ENCODE measurements at places on chromosomes 16 and 17.

DNA sequence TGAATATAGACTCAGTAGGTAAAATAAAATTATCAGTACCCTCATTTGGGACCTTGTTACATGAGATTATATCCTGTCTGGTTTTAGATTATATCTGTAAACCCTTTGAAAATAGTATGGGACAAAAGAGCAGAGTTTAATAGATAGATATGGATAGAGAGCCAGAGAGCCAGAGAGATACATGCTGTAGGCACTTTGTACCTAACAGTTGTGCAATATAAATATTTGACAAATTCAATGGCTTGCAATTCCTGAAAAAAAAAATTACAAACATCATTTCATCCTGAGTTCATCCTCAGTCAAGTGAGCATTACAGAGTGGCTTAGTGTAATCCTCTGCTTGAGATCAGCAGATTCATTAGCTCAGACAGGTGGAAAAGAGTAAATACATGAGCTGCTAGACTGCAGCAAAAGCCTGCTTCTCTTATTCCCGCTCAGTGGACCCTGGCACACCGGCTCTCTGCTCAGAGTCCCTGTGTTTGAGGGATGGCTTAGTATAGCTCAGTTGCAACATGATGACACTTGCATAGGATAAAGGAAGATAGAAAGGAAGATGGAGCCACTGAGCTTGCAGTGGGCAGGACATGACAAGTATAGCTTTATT, 931.6 kb upstream of the GOT2 start:
- no peak for DNase-seq

GRCh38 chr17:8151641-8152111, 528 bp downstream of the PER1 start:
- DNase-seq, result no peak

- peak; percentile 97 for DNase-seq
These were observed at the start of gene TSEN54 for GRCh38 chr17:75516255-75516618. Gene TSEN54, plus strand, starts transcription at chr17:75516528. Its CDS starts 33 bp downstream, at chr17:75516561.

- no peak for DNase-seq
These were observed 2.0 kb downstream of the OVCA2 start for GRCh38 chr17:2043785-2044184.

DNA sequence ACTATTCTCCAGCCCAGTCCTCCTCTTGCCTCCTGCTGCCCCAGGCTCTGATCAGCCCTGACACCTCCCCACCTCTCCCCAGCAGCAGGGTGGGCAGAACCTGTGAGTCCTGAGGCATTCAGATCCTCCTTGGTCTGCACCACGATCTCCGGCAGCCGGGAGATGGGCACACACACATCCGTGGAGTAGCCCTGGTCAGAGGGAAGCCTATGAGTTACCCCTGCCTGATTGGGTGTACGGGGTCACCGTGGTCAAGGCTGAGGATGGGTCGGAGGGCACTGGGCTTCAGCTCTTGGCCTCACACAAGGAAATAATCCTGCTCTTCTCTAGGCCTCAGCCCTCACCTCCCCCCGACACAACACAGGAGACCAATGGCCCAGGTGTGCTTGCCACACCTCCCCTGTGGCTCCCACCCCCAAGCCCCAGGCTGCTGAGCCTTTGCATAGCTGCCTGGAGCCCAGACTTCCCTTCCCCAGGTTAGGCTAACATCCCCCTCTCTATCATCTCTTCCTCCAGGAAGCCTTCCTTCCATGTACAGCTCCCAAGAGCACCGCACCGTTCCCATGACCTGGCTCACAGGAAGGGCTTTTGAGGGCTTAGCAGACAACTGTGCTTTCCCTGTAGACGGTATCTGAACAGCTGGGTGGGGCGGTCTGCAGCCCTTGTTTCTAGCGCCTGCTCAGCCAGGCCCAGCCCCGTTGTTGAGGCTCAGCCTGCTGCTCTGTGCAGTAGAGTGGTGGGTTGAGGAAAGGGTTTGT, 3.7 kb downstream of the LDHD start:
- DNase-seq, result no peak

- DNase-seq, result no peak
These were observed 153.2 kb downstream of the IRF8 start for GRCh38 chr16:86052115-86052670.

GRCh38 chr17:82061047-82061925, 4.3 kb downstream of the DUS1L start:
- DNase-seq, result no peak

GRCh38 chr17:69729944-69730343, 315.4 kb downstream of the MAP2K6 start:
- DNase-seq, result no peak

DNA sequence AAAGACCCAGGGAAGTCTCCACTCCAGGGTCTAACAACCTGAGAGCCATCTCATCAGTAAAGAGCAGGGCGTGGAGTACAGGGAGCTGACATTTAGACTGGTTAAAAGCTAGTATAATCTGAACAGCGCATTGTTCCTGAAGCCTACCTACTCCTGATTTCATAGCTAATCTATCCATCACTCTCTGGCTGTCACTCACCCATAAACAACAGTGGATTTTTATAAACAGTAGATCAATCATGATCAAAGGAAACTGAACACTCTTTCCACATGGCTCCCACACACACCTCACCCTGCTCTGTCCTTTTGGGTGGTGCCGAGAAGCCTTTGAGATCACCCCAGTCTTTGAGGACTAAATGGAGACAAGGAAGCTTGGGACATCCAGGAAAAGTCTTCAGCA, 13.0 kb upstream of the COG1 start:
- no peak for DNase-seq

DNA sequence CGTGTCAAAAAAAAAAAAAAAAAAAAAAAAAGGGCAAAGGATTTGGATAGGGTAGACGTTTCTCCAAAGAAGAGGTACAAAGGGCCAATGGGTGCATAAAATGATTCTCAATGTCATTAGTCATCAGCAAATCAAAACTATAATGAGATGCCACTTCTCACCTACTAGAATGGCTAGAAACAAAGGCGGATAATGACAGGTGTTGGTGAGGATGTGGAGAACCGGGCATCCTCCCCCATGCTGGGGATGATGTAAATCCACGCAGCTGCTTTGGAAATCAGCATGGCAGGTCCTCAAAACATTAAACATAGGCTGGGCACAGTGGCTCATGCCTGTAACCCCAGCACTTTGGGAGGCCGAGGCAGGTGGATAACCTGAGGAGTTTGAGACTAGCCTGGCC, 9.4 kb downstream of the ITGAX start:
- no peak for DNase-seq

DNA sequence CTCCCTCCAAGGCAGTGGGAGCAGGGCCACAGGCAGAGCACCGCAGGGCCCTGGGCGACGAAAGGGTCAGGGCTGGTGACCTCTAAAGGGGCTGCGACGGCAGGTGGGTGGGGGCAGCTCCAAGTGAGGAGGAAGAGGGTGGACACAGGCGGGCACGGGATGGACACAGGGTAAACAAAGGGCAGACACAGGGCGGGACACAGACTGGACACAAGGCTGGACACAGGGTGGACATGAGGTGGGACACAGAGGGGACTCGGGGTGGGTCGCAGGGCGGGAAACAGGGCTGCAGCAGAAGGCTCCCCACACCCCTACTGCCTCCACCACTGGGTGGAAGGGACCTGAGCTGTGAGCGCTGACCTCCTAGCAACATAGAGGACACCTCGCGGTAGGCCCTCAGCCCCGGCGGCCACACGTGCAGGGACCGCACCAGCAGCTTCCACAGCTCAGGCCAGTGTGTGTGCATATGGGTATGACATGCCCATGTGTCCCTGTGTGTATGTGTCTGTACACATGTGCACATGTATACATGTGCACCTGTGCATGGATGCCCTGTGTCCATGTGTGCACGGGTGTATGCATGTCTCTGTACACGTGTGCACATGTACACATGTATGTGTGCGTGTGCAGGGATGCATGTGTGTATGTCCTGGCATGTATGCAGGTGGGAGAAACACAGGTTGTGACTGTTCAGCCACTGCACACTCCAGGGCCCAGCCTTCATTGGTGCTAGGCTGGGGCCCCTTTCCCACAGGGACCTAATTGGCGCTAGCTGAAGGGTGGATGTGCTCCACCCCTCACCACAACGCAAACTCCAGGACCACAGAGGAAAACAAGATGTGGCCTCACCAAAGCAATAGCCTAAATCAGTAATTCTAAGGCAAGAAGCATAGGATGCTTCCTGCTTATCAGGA, 7.6 kb downstream of the LMF1 start:
- DNase-seq, result no peak

GRCh38 chr17:66268247-66268927, 34.0 kb upstream of the PRKCA start:
- DNase-seq, result no peak

DNA sequence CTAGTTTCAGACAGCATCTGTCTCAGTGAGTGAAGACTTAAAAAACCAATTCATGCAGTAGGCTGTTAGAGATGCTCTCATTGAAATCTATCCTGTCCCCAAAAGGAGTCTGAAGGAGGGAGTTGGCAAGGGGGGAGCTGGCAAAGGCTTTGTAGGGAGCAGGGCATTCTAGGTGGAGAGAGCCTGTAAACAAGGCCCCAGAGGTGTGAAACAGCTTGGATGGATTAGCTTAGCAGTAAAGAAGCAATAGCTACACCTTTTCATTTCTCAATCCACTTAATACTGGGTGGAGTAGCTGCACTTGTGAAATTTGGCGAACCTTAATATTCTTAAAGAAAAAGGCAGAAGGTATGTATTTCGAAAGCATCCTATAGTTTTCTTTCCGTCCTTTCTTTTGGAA, 61.8 kb downstream of the KSR1 start:
- DNase-seq, result no peak

DNA sequence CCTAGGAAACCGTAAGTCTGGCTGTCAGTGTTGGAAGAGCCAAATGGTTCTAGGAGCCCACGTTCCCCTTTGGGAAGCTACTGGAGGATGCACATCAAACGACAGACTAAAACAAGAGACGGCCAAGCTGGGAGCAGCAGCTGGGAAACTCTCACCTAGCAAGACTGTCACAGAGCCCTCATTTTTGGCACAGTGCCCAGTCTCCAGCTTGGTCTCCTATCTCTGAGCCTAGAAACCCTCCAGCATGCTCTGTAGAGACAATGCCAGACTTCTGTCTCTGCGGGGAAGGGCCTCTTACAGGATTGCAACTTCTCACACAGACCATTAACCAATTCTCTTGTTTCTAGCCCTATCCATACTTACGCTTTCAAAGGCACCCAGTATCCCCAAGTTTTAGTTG, 23.5 kb downstream of the GTF3C1 start:
- no peak for DNase-seq

DNA sequence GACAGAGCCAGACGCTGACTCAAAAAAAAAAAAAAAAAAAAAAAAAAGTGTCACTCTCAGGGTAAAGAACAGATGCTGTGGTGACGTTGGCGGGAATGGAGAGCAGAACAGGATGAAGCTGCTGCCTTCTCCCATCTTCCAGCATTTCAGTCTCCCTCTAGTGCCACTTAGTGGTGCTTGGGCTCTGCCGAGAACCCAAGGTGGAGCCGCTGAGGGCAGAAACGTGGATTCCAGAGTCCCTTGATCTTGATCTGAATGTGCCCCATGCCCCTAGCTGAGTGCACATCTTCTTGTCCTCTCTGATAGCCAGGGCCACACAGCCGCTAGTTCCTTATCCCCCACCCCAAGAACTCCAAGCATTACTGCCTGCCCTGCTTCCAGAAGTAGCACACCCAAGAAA, 43.2 kb upstream of the FA2H start:
- no peak for DNase-seq

GRCh38 chr16:89039756-89040155, 53.9 kb upstream of the ACSF3 start:
- no peak for DNase-seq

DNA sequence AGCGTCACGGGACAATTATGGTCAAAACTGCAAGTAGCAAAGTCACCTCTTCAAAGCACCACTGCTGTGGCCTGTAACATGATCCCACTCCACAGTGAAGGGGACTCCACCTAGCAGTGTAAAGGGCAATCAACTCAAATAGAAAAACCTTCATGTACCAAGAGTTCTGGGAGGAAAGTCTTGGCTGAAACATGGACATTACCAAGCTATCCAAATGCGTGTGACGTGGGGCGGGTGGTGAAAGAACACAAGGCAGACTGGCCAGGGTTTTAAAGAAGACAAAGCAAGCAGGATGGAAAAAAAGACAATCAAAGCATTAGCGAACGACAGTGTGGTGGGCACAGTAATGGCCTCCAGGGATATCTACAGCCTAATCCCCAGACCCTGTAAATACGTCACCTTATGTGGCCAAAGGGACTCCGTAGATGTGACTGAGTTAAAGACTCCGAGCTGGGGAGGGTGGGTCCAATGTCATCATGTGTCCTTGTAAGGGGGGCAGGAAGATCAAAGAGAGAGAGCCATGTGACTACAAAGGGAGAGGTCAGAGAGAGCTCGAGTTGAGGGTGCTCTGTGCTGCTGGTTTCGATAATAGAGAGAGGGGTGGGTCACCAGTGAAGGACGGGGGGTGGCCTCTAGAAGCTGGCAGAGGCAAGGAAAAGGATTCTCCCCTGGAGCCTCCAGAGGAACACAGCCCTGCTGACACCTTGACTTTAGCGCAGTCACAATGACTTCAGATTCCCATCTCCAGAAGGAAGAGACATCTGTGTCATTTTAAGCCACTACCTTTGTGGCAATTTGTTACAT, 6.0 kb downstream of the HSDL1 start:
- no peak for DNase-seq

GRCh38 chr17:71759422-71760060, 361.3 kb upstream of the SOX9 start:
- DNase-seq, result no peak
